ENCODE measurements at places on chromosomes 11 and 22. TPM values are rescaled to one million over a fixed set of nuclear protein-coding genes. Genes with fewer than 3 reads are reported as not detected.

DNA sequence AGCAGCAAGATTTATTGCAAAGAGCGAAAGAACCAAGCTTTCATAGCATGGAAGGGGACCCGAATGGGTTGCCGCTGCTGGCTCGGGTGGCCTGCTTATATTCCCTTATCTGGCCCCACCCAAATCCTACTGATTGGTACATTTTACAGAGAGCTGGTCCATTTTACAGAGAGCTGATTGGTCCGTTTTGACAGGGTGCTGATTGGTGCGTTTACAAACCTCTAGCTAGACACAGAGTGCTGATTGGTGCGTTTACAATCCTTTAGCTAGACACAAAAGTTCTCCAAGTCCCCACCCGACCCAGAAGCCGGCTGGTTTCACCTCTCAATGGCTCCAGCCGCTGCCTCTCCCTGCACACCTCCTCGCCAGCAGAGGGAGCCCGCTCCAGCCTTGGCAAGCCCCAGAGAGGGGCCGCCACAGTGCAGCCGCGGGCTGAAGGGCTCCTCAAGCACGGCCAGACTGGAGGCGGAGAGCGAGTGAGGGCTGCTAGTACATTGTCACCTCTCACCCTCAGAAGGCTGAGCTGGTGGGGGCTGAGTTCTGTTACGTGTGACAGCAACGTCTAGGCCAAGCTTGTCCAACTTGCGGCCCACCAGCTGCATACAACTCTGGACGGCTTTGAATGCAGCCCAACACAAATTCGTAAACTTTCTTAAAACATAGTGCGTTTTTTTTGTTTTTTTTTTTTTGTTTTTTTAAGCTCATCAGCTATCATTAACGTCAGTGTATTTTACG is 8.7 kb downstream of the PTH start:
- peak; percentile 53 for DNase-seq

- no peak for DNase-seq
Measured at GRCh38 chr11:34160049-34160721, 54.8 kb downstream of the NAT10 start.

The TMEM45B gene
- not detected for total RNA-seq

The RASL10A gene
- total RNA-seq, result 1.0 TPM

The CASP5 gene
- total RNA-seq, result not detected

The PRMT3 gene
- total RNA-seq, result 12.5 TPM

DNA sequence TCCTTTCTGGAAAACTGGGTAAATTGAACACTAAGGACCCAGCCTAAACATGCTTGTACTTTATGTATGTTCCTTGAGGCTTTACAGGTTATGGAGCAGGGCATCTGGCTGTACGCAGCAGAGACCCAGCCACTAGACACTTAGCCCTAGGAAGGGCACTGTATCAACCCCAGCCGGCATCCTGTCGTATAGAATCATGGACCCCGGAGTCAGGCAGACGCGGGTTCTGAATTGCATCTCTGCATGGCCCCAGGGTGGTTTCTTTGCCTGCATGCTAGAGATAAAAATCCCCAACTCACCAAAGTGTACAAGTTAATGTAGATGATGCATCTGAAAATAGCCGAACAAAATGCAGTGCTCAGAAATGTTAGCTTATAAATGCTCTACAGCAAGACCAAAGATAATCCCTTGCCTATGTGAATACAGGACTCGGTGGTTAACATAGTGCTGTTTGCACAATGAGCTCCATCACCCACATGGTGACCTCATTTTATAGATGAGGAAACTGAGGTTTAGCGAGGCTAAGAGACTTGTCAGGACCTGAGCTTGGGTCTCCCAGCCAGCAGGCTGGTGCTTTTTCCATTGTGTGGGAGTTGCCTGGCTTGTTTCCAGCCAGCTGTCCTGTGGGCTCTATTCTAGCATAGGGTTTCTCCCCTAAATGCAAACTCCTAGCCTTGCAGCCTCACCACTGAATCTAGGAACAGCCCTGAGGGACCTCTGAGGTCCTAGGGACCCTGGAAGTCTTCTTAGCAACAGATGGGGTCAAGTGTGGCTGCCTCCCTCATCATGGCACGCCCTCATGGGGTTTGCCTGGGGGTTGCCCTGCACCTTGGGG is 7.3 kb downstream of the CD6 start:
- no peak for DNase-seq

DNA sequence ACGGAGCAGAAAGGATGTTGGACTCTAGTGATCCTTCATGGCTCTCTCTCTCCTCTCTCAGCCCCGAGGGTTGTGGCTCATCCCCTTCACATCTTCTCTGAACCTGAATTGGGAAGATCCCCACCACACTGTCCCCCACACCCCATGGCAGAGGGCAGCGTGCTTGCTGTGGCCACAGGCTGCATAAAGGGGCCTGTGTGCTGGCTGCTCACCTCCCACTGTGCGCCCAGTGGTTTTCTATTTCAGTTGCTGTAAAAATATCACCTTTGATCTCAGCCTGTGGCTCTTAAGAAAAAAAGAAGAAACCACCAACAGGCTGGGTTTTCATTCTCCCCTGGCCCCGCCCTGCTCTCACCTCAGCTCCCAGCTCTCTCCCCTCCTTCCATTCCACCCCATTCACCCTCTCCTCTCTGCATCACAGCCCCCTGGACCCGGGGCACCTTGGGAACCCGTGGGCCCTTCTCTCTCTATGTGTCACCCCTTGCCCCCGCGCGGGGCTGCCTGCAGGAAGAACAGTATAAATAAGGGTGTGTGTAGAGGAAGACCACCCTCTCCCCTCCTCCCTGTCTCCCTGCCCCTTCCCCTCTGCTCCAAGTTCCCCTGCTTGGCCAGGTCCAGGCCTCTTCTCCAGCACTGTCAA is 25.8 kb upstream of the WNT11 start:
- DNase-seq, result no peak

DNA sequence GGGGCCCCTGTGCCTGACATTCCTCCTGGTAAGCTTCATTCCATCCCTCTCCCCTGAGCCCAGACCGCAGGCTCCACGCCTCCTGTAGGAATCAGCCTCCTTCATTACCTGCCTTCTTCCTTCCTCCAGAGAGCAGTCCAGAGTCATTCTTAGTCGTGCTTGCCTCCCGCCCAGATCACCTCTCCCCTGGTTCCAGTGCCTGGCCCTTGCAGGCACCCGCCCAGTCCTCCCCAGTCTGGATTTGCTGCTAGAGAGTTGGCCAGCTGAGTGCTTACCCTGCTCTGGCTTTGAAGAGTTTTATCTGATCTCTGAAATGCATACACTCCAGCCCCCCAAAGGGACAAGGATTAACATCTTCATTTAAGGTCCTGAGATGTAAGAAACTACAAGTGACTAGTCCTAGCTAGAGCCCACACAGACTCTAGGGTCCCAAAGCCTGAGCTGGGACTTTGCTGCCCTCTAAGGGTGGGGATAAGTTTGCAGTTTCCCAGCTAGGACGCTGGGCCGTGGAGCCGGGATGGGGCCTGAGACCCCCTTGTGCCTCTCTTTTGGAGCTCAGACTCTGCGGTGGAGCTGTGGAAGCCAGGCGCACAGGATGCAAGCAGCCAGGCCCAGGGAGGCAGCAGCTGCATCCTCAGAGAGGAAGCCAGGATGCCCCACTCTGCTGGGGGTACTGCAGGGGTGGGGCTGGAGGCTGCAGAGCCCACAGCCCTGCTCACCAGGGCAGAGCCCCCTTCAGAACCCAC is 1.6 kb downstream of the NR1H3 start:
- DNase-seq, result no peak

The POU2AF3 gene
- 0.44 TPM for total RNA-seq

- no peak for DNase-seq
Measured at GRCh38 chr11:130908770-130909625, 7.3 kb downstream of the SNX19 start.

GRCh38 chr11:41254966-41255365 is 204.5 kb downstream of the LRRC4C start:
- no peak for DNase-seq

The MYH9 gene
- 225 TPM for total RNA-seq

The OR5P2 gene
- not detected for total RNA-seq

- DNase-seq, result no peak
Measured at GRCh38 chr22:46102752-46103151, 47.6 kb upstream of the PPARA start.

GRCh38 chr22:49678842-49679170 is 148.9 kb downstream of the BRD1 start:
- DNase-seq, result no peak

DNA sequence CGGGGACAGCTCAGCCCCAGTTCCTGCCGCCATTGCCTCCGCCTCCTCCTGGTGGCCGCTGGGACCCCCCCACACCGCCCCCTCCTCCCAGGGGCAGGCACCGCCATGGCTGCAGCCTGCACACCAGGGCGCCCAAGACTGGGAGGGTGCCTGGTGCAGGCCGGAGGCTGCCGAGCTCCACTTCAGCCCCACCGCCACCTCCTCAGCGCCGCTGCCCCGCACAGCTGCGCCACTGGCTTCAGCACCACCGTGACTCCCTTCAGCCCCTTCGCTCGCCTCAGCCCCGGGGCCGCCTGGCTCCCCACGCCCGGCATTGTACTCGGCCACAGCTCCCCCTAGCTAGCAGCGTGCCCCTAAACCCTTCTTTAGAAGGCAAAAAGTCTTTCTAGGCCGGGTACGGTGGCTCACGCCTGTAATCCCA is 131.1 kb downstream of the CRYBB2 start:
- peak; percentile 11 for DNase-seq

The UBQLNL gene
- total RNA-seq, result 0.12 TPM

DNA sequence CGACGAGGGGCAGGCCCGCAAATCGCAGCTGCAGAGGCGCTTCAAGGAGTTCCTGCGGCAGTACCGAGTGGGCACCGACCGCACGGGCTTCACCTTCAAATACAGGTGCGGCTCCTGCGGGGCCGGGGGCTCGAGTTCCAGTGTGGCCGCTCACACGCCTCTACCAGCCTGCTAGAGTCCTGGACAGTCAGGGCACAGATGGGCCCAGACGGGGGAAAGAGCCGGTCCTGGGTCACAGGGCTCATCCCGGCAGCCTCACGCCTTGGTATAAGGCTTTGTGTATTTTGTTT is 506 bp downstream of the MCM5 start:
- DNase-seq, result no peak

All from left cardiac atrium (tissue), 4 donors.